ENCODE measurements at places on chromosomes 4 and X.

DNA sequence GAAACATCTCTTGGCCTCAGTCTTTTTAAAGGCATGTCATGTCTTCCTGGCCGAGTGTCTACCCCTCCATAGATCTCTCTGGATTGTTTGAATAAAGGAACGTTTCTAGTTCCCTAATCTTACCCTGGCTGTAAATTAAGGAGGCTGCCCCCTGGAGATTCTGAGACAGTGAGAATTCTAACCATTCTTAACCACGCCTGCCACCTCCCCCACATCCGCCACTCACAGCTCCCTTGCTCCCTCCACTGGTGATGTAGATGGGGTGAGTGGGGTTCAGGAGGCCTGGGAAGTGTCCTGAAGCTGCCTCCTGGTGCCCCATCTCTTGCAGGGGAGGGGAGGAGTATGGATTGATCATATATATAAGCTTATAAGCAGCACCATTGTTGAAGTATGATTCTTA lies 48.0 kb upstream of the TRIM2 start:
- peak; percentile 33 for DNase-seq

DNA sequence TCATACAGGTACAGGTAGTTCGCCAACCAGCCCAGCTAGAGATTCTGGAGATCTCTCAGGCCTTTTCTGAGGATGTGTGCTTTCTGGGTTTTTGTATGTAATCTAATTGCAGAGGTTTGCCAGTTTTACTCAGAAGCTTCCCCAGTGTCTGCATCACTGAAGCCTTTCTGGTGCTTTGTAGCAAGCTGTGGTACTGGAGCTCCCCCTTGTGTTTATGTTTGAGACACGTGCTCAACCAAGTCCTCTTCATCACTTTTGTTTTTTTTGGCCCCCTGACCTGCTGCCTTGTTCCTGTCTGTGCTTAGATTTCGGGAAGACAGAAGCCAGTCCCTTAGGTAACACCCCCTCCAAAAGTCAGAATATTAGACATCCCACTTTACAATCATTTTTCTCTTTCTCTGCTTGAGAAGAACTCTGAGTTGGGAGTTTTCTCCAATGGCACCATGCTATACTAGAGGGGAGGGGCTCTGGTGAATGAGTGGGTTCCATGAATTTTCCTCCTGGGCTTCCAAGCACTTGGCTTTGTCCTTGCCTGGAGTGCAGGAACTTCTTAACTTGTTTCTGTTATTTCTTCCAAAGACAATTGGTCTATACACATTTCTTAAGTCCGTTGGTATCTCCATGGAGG lies 128.4 kb upstream of the TBC1D9 start:
- peak; percentile 73 for DNase-seq

GRCh38 chr4:93237521-93237920 lies 591.0 kb upstream of the ATOH1 start:
- no peak for DNase-seq

GRCh38 chr4:81628489-81628888 lies 156.8 kb upstream of the RASGEF1B start:
- DNase-seq: no peak

GRCh38 chr4:69546134-69546765 lies 50.5 kb upstream of the UGT2B4 start:
- DNase-seq: no peak

- DNase-seq: peak; percentile 80
These were observed 134.7 kb downstream of the PALLD start for GRCh38 chr4:168631241-168632162.

DNA sequence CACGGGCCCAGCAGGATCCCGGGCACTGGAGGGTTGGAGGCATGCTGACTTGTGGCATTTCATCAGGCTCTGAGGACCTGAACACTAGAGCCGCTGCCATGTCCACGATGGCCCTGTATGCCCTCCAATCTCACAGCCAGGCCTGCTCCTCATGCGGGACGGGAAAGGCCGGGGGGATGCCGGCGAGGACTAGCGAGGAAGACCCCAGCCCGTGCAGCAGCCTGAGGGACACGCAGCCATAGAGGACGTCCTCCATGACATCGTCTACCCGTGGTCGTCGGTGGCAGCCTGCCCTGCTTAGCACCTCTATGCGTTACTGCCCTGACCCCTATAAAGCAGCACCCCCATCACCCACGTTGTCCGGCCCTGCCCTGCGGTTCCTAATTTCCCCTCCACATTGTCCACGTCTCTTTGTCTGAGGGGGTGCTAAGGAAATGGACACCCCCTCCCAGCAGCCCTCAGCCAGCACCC lies 32.6 kb downstream of the HMX1 start:
- peak; percentile 3 for DNase-seq

GRCh38 chr4:7499661-7500060 lies 64.9 kb upstream of the PSAPL1 start:
- no peak for DNase-seq

- DNase-seq: no peak
These were observed 69.8 kb downstream of the ARHGEF38 start for GRCh38 chr4:105622269-105622668.

DNA sequence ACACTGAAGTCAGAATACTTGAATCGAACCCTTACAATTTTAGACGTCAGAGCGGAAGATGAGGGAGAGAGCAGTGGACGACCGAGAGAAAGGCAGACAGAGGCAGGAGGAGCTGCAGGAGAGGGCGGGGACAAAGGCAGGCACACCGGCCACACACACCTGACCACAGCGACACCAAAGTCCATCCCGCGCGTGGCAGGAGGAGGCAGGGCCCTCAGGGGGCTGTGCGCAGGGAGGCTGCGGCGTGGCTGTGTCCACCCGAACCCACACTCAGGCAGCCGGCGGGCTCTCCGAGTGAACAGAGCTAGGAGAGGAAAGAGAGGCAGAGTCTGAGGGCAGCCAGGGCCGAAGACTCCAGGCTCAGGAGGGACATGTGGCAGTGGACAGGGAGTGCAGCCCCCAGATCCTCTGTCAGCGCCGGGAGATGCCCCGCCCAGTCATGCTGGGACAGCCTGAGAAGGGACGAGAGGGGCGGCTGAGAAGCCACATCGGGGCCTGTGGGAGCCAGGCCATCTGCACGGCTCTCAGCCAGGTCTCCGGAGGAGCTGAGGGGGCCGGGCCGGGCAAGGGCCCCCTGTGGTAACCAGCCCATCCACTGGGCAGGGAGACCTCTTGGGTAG lies 20.1 kb downstream of the GAK start:
- DNase-seq: no peak

DNA sequence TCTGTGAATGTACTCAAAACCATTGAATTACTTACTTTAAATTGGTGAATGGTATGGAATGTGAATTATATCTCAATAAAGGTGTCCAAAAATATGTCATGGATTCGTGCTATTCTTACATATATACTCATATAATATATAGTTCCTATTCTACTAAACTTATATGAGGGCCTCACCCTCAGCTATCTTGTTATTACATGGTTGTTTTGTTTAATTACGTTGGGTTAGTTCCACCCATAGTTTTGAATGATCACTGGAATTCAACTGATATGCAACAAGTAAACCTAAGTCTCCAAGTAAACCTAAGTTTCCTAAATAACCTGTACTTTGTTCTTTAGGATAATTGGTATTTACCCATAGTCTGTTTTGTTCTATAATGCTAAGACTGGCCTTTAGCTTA lies 30.6 kb upstream of the CD99L2 start:
- no peak for DNase-seq

DNA sequence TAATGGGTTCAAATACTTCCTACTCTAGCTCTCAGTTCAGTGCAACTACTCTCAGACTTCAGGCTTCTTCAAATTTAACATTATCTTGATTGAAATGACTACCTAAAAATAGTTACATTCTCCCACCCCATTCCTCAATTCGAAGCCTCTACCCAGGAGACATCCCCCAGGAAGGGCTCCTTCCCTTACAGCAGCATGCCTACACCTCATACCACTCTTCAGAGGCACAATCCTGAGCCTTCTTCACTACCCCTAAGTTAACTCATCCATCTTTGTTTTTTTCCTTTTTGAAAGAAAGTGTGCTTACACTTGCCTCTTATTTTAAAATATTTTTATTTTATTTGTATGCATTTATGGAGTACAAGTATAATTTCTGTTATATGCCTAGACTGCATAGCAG lies 17.2 kb upstream of the PRSS48 start:
- no peak for DNase-seq

DNA sequence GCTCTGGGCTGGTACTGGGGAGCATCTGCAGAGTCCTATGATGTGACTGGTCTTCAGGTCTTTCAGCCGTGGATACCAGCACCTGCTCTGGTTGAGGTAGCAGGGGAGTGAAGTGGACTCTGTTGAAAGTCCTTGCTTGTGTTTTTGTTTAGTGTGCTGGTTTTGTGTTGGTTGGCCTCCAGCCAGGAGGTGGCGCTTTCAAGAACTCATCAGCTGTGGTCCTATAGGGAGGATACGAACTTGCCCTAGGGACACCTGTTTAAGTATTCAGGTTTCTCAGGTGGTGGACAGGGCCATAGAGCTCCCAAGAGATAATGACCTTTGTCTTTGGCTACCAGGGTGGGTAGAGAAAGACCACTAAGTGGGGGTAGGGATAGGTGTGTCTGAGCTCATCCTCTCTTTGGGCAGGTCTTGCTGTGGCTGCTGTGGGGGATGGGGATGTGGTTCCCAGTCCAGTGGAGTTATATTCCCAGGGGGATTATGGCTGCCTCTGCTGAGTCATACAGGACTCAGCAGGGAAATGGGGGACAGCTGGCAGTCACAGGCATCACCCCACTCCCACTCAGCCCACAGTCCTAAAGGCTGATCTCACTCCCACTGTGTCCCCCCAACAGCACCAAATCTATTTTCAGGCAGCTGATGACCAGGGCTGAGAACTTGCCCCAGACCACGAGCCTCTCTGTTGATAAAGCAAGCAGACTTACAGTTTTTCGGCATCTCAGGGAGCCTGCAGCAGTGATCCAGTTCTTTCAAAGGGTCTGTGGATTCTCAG lies 24.1 kb downstream of the MSMO1 start:
- no peak for DNase-seq

- no peak for DNase-seq
These were observed 5.4 kb downstream of the SEL1L3 start for GRCh38 chr4:25857403-25857802.

- peak; percentile 84 for DNase-seq
These were observed at the start of the genes CNGA1 and NIPAL1 for GRCh38 chr4:48016141-48017107. CNGA1 (minus strand) TSS chr4:48016681; CDS start chr4:47952689, 63,992 bp downstream. NIPAL1 (plus strand) TSS chr4:48016772; CDS start chr4:48016840, 68 bp downstream.

DNA sequence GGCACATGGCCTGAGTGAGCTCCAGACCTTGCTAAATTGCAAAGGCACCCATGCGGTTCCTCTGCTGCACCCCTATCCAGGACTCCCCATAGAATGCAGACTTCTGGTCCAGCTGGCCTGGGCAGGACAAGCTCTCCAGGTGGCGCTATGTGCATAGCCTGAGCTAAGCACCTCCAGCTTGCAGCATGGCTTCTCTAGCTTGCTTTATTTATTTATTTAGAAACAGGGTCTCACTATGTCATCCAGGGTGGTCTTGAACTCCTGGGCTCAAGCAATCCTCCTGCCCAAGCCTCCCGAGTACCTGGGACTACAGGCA lies 5.5 kb upstream of the WFS1 start:
- DNase-seq: peak; percentile 80

- DNase-seq: no peak
These were observed 147.4 kb upstream of the GATB start for GRCh38 chr4:151908201-151908600.

GRCh38 chr4:52554612-52555355 lies 104.3 kb downstream of the USP46 start:
- DNase-seq: no peak

- no peak for DNase-seq
These were observed 62.2 kb upstream of the FAM241A start for GRCh38 chr4:112082954-112083586.

GRCh38 chr4:174522183-174523024 lies at the start of gene HPGD:
HPGD (minus strand) TSS chr4:174522488; CDS start chr4:174522451, 37 bp downstream.
- DNase-seq: peak; percentile 71

DNA sequence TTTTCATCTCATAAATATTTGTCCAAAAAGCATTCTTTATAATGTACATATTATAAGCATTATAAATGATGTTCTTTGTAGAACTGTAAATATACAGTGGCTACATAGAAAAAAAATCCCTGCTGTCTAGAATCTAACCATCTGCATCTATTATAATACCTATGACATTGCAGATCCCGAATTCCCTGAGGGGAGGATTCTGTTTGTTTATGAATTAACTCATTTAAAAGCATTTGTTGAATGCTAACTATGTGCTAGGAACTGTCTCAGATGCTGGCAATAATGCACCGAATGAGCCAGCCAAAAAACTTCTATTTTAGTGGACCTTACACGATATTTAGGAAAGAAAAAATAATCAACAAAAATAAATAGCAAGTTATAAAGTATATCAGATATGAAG lies 189.6 kb downstream of the PACRGL start:
- DNase-seq: no peak

- DNase-seq: no peak
These were observed 16.4 kb downstream of the FHL1 start for GRCh38 chrX:136163689-136164088.

- DNase-seq: no peak
These were observed 90.4 kb upstream of the RAB40AL start for GRCh38 chrX:102846544-102847236.

- no peak for DNase-seq
These were observed 67.4 kb upstream of the QRFPR start for GRCh38 chr4:121448231-121448630.

DNA sequence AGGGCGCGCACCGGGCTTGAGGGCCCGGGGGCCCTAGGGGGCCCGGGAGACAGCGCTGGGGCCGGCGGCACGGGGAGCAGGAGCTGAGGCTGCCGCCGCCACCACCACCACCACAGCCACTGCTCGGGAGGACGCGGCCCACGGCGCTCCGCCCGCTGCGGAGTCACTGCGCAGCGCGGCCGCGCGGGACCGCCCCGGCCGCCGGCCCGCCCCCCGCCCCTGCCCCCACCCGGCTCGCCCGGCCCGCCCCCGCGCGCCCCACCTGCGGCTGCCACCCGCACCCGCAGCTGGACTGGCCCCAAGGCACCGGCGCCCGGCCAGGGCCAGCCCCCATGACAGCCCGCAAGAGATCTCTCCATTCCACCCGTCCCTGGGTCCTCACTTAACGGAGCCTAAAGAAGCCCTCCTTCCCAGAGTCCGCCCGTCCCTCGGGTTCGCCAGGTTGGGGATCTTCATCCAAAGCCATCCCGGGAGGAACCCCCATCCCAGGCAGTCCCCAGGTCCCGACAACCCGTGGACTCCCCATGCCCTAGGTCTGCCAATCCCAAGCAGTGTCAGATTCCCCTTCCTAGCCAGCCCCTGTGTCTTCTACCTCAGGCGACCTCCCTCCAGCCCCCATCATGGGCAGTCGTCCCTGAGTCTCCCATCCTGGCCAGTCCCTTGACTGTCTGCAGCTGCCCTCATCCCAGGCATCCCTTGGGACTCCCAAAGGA lies 40.0 kb upstream of the IQSEC2 start:
- DNase-seq: no peak

- DNase-seq: no peak
These were observed 98.7 kb upstream of the TLL1 start for GRCh38 chr4:165774326-165774725.

DNA sequence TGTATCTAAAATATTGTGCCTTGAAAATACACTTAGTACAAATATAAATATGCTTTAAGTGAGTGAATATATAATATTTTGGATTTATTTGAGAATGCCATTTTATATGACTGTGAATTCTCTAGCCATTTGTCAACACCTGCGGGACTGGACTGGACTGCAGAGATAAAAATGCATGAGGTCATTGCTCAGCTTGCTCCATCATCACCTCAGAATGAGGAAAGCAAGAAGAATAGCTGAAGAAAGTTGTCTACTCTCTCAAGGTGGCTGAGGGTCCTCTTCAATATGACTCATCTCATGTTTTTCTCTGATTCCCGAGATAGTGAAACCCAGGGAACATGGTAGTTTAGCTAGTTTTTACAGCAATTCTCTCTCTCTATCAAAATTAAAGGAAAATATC lies 732.5 kb upstream of the AGA start:
- no peak for DNase-seq

GRCh38 chr4:25033526-25033925 lies 2.8 kb upstream of the LGI2 start:
- no peak for DNase-seq

GRCh38 chr4:173998471-173999144 lies 284.9 kb downstream of the FBXO8 start:
- no peak for DNase-seq
